Stimulated activated CD4-positive, alpha-beta T cell treated with anti-CD3 and anti-CD28 coated beads, Interleukin-1b, Interleukin-23, amount 100 ng/mL, for 1 hour (primary cell): ENCODE measurements at places on chromosomes 2 and 18.

- DNase-seq = no peak
Observed at GRCh38 chr2:51103205-51103604, 71.3 kb upstream of the NRXN1 start.

- DNase-seq = no peak
Observed at GRCh38 chr18:711310-711656, 1.1 kb downstream of the ENOSF1 start.

- DNase-seq = no peak
Observed at GRCh38 chr2:10149635-10150034, 27.1 kb downstream of the RRM2 start.

DNA sequence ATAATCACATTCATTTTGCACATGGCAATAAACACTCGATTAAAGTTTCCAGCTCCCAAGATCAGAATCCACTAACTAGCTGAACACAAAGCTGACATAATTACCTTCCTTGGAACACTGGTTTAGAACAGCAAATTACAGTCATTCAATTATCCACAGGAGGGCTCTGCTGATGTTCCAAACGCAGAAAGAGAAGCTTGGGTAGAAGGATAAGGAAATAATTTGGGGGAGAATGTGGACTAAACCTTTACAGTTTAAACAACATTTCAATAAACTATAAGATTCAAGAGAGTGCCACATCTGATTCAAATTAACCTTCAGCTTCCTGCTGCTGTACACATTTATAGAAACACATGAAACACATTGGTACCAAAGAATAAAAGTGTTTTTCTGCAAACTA, 67.8 kb upstream of the ARL4C start:
- DNase-seq = no peak
